ENCODE measurements at places on chromosomes 5 and 9.

GRCh38 chr9:36855448-36856315 is 178.4 kb downstream of the PAX5 start:
- DNase-seq = no peak

- no peak for DNase-seq
Observed at GRCh38 chr9:91917436-91917835, 32.6 kb downstream of the ROR2 start.

- no peak for DNase-seq
Observed at GRCh38 chr9:93301911-93302541, 118.1 kb downstream of the WNK2 start.

DNA sequence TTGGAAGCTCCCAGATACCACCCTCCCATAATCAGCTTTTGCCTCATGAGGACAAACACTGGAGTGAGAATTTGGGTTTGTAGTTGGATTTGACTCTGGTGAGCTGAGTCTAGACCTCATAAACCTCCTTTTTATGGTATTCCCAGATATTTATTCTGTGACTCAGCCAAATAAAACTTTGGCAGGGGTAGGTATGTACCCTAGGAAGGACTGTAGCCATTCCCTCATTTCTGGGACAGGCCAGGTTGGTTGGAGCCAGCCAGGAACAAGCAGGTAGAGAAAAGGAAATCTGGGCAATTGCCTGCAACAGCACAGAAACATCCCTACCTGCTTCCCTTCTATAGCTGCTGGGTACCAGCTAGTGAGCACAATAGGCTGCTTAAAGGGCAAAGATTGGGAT is 19.4 kb downstream of the ENHO start:
- no peak for DNase-seq

DNA sequence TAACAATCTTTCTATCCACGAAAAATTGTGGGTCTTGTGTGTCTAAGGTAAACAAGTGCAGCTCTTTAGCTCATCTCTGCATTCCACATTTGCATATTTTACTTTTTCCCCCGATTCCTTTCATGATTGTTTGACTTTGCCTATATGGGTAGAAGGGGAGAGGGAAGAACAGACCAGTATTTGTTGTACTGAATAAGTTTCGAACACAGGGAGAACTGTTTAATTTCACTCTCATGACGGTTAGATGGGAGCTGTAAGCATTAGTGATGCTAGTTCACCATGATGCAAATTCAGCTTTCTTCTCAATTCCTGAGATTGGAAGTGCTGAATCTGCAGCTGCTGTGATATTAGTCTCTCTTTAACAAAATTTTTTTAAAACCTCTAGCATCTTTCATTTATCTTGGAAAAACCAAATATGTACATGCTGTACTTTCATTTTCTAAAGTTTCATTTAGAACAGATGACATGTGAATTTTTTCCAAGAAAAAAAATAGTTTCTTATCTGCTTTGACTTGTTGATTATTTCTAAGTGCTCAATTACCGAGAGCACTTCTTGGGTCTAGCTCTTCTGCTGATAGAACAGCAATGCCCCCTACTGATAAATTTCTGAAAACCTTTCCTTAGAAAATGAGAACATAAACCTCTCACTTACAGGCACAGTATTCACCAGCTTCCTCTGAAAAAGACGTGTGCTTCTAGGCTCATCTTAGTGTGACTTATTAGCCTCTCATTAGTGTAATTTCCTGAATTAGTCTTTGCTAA is 149.5 kb downstream of the BAAT start:
- DNase-seq = no peak

- DNase-seq = no peak
Observed at GRCh38 chr5:151094030-151094851, 13.4 kb upstream of the TNIP1 start.

Measured in stimulated activated CD4-positive, alpha-beta T cell treated with anti-CD3 and anti-CD28 coated beads, TNF-alpha, amount 100 ng/mL, for 1 hour (primary cell).